ENCODE measurements at places on chromosomes 2 and 18.

DNA sequence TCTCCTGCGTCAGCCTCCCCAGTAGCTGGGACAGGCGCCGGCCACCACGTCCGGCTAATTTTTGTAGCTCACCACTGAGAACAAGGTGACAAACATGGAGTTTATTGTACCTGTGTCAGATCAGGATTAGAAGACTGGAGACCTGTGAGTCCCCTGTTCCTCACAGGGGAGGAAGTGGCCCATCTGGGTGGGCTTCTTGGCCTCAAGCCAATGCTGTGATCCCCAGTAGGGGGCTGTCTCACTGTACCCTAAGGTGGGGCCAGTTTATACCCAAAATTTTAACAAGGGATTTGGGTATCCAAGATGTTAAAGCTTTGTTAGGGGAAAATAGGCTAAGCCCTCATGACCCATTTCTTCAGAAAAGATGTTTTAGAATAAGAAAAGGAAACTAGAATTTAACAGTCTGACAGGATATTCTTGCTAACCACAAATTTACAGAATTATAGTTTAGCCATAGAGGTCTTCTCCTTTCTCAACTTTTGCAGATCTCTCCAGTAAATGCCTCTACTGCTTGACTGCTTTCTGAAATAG is 16.3 kb downstream of the PCBP1 start:
- no peak for DNase-seq

DNA sequence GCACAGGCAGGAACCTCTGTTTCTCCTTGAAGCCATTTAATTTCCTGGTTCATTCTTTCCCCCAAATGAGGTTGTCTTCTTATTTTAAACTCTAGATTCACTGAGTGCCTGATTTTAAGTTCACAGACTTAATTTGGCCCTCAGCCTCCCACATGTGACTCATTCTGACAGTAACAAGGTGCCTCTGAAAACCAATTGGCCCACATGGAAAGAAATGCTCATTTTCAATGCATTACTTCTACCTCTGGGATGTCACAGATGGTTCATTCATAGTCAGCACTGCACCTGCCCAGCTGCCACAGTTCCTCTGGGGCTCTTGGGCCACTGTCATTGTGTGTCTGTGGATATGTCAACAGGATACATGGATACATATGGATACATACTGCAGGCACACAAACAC is 140.4 kb upstream of the CAPN13 start:
- no peak for DNase-seq

DNA sequence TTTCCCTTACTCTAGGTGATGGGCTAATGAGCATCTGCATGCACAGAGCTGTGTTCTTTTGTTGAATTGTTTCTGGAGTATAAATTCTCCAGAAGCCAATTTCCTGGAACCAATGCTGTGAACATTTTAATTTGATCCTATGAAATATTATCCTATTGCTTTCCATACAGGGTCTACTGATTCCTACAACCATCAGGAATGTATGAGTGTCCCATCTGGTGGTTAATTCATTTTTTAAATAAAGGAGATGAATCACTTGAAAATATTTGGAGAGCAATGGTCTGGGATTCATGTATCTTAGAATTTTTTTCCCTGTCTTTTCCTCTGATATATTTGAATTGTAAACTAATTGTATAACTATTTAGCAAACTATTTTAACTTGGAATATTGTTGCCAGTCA is 14.0 kb downstream of the KIF5C start:
- DNase-seq = no peak

DNA sequence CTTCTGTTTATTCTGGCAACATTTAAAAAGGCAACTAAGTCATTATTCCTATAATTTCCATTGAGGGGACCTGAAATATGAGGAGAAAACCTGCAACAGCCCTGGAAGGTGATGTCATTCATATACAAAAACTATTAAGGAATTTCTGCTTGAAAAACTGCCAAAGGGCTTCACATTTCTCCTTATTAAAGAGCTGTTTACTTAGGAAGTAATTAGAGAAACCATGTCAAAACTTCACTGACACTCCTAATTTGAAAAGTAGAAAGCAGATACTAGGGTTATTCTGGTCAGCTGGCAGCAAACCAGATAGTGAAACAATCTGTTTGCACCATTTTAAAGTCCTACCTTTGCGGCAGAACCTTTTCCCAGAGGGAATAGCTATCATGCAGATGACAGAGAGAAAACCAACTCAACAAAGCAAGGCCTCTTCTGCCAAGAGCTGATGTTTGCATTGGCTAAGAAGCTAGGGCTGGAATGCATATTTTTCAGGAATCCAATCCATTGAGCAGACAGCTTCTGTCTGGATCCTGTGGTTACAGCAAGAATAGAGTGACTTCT is 592.2 kb upstream of the SYT4 start:
- DNase-seq = peak; percentile 37
